ENCODE measurements at places on chromosomes 7 and 10. TPM values are rescaled to one million over a fixed set of nuclear protein-coding genes. Genes with fewer than 3 reads are reported as not detected.

DNA sequence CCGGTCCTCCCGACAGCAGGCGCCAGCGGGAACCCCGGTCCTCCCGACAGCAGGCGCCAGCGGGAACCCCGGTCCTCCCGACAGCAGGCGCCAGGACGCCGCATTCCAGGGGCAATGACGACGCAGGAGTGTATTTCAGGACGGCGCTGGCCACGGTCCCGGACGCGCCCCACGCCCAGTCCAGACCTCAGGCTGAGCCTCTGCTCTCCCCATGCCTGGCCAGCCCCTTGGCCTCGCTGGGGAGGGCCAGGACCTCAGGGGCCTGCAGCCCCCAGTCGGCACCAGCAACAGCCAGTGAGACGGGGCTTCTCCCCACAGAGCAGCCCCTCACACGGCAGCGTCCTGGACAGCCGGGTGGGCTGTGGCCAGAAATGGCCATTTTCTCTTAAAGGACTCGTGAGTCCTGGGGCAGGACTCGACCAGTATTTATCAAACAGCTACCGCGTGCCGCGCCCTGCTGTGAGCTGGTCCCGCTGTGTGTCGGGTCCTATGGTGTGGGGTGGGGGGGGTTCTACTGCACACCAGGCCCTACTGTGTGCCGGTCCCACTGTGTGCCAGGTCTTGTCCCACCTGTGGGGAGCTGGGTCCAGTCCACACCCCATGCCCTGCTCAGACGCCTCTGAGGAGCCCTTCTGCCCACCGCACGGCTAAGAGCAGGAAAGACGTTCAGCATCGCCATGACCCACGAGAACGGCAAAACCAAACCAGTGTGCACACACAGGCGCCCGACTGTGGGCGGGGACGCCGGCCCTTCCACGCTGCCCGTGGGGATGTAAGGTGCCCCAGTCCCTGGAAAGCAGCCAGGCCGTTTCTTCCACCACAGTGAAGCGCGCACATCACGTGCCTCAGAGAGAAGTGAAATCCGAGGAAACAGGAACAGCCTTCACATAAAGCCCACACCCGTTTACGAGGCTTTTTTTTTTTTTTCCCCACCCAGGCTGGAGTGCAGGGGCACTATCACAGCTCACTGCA is 33.3 kb downstream of the GET4 start:
- DNase-seq: peak; percentile 92
- H3K27me3 ChIP-seq: no peaks in the 10 kb centered on the region
- no peak overlapping the region for H3K27ac ChIP-seq
- H3K36me3 ChIP-seq: peaks cover 2% of the 10 kb centered on the region
- H3K4me3 ChIP-seq: peak overlapping the region; percentile 31

DNA sequence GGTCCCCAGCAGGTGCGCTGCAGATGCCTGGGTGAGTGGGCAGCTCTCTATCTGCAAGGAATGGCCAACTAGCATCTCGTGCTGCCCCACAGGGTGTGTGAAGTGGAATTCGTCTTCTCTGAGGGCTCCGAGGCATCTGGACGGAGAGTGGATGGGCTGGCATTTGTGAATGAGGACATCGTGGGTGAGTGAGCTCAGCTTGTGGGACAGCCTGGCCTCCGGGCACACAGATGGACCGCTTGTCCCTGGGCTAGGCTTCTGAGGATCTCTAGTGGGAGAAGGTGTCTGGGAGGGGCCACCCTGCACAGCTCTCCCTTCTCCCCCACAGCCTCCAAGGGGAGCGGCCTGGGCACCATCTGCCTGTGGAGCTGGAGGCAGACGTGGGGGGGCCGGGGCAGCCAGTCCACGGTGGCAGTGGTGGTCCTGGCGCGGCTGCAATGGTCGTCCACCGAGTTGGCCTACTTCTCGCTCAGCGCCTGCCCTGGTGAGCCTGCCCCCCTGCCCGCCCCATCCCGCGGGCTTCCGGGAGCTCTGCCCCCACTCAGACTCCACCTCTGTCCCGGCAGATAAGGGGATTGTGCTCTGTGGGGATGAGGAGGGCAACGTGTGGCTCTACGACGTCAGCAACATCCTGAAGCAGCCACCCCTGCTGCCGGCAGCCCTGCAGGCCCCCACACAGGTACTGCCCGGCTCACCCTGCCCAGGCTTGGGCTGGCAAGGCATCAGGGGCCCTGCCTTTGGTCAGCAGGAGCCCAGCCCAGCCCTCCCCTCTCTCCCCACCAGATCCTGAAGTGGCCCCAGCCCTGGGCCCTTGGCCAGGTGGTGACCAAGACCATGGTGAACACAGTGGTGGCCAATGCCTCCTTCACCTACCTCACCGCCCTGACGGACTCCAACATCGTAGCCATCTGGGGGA is 6.3 kb downstream of the POLR2J start:
- H3K4me1 ChIP-seq: no peaks in the 10 kb centered on the region
- DNase-seq: peak; percentile 78
- no peaks in the 10 kb centered on the region for H3K36me3 ChIP-seq
- no peak overlapping the region for H3K4me3 ChIP-seq

DNA sequence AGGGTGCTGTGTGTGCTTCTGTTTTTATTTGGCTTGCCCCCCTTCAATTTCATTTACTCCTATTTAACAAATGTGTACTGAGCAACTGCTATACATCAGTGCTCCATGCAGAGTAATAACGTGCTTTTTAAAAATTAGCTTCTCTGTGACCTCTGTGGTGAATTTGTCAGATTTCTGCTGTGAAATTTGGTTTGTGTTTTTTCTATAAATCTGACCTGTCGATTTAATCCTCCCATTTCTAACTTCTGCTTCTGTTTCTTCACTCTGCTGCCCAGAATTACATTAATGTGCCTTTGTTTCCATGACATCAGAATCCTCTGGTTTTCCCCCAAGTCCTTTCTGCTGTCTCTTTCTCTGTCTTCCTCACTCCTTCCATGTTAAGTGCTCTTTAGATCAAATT is 123.8 kb upstream of the CACNA2D1 start:
- no peak for DNase-seq
- no peaks in the 10 kb centered on the region for H3K36me3 ChIP-seq
- H3K4me3 ChIP-seq: no peak overlapping the region
- H3K27me3 ChIP-seq: no peaks in the 10 kb centered on the region
- no peak overlapping the region for H3K27ac ChIP-seq
- no peaks in the 10 kb centered on the region for H3K4me1 ChIP-seq

- H3K36me3 ChIP-seq: peaks cover 50% of the 10 kb centered on the region
- H3K27ac ChIP-seq: peak overlapping the region; percentile 54
- DNase-seq: no peak
Observed at GRCh38 chr10:6239213-6239991, 36.7 kb downstream of the PFKFB3 start.

DNA sequence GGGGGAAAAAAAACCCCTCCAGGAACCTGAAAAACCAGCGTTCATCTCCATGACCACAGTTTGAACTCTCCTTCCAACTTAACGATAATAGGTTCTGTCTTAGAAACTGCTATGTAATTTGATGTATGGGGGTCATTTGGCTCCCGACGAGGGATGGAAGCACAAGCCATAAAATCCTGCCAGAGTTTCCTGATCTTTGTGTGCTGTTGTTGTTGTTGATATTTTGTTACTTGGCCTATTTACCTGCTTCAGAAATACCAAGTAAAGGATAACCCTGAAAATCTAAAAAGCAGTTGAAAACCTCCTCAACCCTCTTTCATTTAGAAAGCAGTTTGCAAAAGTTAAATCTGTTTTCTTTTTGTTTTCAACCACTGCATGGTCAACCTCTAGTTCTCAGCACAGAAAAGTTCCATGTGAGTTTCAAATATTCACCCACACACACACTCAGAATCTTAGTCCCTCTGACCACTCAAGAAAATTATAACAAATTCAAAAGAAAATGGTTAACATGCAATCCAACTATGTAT is 9.3 kb upstream of the HOXA2 start:
- H3K4me1 ChIP-seq: no peaks in the 10 kb centered on the region
- H3K27me3 ChIP-seq: no peaks in the 10 kb centered on the region
- no peaks in the 10 kb centered on the region for H3K36me3 ChIP-seq
- no peak for DNase-seq
- H3K27ac ChIP-seq: no peak overlapping the region

GRCh38 chr7:353746-354325 is 63.9 kb downstream of the FOXL3 start:
- H3K36me3 ChIP-seq: no peaks in the 10 kb centered on the region
- H3K4me1 ChIP-seq: peaks cover 33% of the 10 kb centered on the region
- H3K4me3 ChIP-seq: no peak overlapping the region
- DNase-seq: peak; percentile 91
- H3K27ac ChIP-seq: no peak overlapping the region

- no peak overlapping the region for H3K4me3 ChIP-seq
- H3K27ac ChIP-seq: no peak overlapping the region
- H3K4me1 ChIP-seq: no peaks in the 10 kb centered on the region
Observed at GRCh38 chr7:35520810-35521625, 173.9 kb downstream of the HERPUD2 start.

GRCh38 chr7:47779341-47779771 is 168.9 kb downstream of the PKD1L1 start:
- H3K4me1 ChIP-seq: no peaks in the 10 kb centered on the region
- H3K27ac ChIP-seq: no peak overlapping the region
- no peak for DNase-seq
- no peak overlapping the region for H3K4me3 ChIP-seq

- H3K36me3 ChIP-seq: no peaks in the 10 kb centered on the region
- no peak overlapping the region for H3K4me3 ChIP-seq
- H3K27ac ChIP-seq: no peak overlapping the region
- H3K27me3 ChIP-seq: no peaks in the 10 kb centered on the region
- DNase-seq: no peak
Observed at GRCh38 chr10:33123680-33124079, 165.7 kb upstream of the ITGB1 start.

DNA sequence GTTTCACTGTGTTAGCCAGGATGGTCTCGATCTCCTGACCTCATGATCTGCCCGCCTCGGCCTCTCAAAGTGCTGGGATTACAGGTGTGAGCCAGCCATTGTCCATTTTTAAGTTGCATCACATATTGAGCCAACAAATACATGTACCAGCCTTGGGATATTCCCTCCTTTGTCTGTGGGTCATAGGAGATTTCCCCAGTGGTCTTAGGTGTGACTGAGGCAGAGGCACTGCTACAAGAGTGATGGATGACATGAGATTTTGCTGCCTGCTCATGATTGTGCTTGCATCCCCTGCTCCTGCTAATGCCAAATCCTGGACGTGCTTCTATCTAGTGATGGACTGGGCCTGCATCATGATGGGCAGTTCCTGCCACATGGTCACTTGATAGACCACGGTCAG is 10.7 kb upstream of the GIMAP6 start:
- no peak for DNase-seq
- no peak overlapping the region for H3K27ac ChIP-seq
- peaks cover 4% of the 10 kb centered on the region for H3K4me1 ChIP-seq
- H3K36me3 ChIP-seq: no peaks in the 10 kb centered on the region

DNA sequence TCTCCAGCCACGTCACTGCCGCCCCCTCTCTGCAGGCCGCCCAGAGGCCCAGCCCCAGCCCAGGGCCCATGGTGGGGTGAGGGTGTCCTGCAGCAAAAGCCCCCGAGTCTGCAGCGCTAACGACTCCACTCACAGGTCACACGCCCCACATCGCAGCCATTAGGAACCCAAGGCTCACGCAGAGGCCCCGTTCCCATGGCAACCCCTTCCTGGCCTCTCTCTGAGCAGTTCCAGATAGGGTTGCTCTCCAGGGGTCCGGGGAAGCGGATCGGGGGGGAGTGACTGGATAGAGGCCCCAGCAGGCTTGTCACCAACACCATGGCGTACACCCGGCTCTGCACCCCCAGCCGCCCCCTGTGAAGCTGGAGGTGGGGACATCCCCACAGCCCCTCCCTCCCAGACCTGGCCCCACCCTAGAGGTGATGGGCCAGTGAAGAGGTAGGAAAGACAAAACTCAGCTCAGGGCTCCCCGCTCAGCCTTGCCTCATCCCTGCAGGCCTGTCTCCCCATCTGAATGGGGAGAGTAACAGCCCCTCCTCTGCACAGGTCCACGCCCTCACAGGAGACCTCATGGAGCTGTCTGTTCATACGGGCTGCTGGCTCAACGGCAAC is 41.2 kb downstream of the TNRC18 start:
- DNase-seq: no peak
- H3K4me1 ChIP-seq: peaks cover 20% of the 10 kb centered on the region
- H3K4me3 ChIP-seq: no peak overlapping the region
- H3K36me3 ChIP-seq: peaks cover 31% of the 10 kb centered on the region

DNA sequence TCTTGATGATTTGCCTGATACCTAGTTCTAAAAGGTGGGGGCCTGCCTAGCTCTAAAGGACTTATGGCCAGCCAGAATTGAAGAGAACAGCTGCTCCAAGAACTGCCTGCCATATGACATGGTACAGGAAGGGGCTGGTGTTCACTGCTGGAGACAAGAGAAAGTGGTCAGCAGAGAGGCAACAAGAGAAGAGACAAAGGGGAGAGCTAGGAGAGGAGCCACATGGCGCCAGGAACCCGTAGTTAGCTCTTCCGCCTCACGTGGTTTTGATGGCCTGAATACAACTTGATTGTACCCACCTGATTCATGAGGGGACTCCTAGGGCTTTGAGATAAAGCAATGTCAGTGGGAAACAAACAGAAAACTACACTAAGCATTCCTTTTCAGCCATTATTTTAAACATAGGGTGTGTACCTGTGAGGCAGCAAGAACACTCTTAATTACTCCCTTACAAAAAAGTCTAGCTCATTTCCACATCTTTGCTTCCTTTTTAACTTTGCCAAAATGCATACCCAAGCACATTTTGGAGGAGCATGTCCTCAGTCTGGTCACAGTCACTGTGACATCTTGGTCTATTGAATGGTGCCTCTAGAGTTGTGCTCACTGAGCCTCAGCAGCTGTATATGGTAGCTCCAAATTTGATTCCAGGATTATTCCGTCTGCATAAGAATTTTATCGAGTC is 71.6 kb downstream of the CCDC71L start:
- no peaks in the 10 kb centered on the region for H3K27me3 ChIP-seq
- no peak for DNase-seq
- no peak overlapping the region for H3K4me3 ChIP-seq
- H3K27ac ChIP-seq: no peak overlapping the region
- no peaks in the 10 kb centered on the region for H3K36me3 ChIP-seq
- H3K4me1 ChIP-seq: no peaks in the 10 kb centered on the region

DNA sequence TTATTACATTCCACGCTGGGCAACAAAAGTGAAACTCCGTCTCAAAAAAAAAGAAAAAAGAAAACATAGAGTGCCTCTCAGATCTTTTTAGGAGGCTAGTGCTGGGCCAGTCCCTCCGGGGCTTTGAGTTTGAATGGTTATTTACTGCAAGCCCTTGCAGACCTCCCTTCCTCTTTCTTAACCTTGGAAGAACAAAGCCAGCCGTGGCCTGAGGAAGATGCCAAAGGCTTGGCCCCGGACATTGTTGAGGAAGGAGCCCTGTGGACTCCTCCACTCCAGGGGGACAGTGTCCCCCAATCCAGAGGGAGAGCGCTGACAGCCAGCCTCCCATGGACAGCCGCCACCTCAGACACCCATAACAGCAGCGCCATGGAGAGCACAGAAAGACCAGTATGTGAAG is 5.0 kb downstream of the TSPAN33 start:
- peaks cover 7% of the 10 kb centered on the region for H3K27me3 ChIP-seq
- no peak for DNase-seq
- peaks cover 14% of the 10 kb centered on the region for H3K4me1 ChIP-seq
- no peaks in the 10 kb centered on the region for H3K36me3 ChIP-seq

GRCh38 chr7:1210979-1211608 is 21.6 kb upstream of the UNCX start:
- H3K4me3 ChIP-seq: no peak overlapping the region
- no peaks in the 10 kb centered on the region for H3K4me1 ChIP-seq
- H3K36me3 ChIP-seq: no peaks in the 10 kb centered on the region
- no peak for DNase-seq
- H3K27me3 ChIP-seq: peaks cover 37% of the 10 kb centered on the region
- H3K27ac ChIP-seq: no peak overlapping the region

ITIH2 gene
- total RNA-seq: not detected

LEP gene
- 0.12 TPM for total RNA-seq

PDE1C gene
- 3.3 TPM for total RNA-seq

PSD gene
- total RNA-seq: 1.3 TPM

COL26A1 gene
- 0.19 TPM for total RNA-seq

GHRHR gene
- total RNA-seq: not detected

TMEM196 gene
- total RNA-seq: not detected

UPK3BL1 gene
- total RNA-seq: 18.5 TPM

FAM180A gene
- total RNA-seq: not detected

CDHR3 gene
- total RNA-seq: 2.3 TPM

PIK3CG gene
- total RNA-seq: 40.0 TPM
